NCI-H774 (cell line): ENCODE measurements at places on chromosomes 4 and X.

- DNase-seq, result no peak
Observed at GRCh38 chr4:42350611-42351182, 46.6 kb upstream of the SHISA3 start.

- no peak for DNase-seq
Observed at GRCh38 chr4:52253025-52253424, 201.9 kb downstream of the SPATA18 start.

DNA sequence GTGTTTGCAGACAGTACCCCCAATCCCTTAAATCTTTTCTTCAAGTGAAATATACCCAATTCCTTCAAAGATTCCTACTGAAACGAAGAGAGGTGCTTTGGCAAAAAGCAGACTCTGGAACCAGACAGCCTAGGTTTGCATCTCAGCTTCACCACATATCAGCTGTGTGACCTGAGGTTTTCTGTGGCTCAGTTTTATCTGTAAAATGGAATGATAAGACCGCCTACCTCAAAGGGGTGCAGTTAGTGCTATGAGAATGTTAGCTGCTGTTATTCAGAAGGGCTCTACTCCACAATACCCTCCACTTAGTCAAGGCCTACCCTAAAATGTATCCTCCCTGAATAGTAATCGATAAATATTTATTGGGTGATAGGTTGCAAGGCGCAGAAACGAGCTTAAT, 664 bp downstream of the PIR start:
- no peak for DNase-seq

DNA sequence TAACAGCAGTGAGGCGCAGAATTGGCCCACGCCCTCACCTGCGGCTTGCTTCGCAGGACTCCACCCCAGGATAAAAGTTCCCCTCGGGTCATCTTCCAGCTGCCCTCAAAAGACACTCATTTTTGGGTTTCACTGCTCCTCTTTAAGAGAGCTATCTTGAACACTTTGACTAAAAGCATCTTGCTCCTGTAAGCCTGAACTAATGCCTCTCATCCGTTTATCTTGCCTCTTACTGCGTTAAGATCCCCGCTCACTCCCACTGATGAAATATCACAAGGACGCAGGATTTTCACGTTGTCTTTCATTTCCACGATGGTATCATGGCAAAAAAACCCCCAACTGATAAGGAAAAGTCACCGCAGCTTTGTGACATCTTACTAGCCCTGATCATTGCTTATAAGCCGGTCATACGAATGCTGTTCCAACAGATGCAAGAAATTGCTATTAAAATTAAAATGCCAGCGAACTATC, 591 bp upstream of the ACSL4 start:
- no peak for DNase-seq

GRCh38 chr4:153266988-153267387, 62.7 kb downstream of the TRIM2 start:
- DNase-seq, result no peak

DNA sequence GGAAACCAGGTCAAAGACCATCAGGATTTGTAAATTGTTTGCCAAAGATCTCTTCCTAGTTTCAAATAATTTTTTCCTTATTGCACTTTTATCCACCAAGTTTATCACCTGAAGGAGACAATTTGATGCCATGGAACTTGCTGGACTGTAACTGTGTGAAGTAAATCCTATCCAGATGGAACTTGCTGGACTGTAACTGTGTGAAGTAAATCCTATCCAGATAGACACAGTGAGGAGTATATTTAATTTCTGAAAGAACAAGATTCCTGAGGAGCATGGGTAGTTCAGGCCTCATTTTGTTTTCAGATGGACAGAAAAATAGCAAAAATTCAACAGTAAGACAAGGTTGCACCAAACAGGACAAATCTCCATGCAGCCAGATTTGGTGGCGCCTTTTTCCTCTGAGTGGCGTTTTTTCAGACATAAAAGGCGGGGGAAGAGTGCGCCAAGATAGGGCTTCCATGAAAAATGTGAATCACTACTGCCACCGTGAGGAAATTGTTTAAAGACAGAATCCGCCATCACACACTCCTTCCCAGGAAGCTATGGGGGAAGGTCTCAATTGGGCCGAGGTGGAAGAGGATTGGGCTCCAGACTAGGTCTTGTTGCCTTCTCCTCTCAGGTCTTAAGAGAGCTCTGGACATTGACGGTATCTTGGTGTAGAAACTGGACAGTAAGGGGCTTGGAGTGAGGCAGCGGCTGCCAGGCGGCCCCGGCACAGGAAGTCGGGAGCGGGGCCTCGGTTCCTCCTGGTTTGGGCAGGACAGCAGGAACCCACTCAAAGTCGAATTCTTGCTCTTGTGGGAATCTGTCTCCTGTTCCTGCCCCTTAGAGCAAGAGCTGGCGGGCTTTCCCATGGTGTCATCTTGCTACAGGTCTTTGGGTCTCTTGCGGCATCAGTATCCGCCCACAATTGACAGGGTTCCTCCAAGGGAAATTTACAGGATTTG, 234.7 kb downstream of the OR13H1 start:
- DNase-seq, result peak; percentile 71

DNA sequence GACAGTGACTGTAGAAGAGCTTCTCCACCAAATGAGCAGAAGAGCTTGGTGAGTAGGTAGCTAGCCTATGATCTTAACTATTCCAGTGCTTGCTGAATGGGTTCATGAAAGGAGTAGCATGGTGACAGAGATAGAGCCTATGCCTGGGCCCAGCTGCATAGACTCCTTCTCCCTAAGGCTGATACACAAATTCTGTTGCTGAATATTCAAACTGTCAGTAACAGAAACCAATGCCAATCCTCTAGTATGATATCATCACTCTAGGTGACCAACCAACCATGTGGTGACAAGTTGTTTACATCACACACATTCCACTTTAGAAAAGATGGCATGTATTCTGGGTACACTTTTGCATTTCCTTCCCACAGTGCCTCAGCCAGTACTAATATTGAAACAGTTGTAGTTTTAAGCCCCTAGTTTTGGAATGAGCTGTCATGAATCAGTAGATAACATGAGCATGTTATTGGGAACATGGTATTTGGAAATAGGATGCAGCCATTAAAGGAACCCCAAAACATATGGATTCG, 103.4 kb upstream of the GRXCR1 start:
- DNase-seq, result no peak

DNA sequence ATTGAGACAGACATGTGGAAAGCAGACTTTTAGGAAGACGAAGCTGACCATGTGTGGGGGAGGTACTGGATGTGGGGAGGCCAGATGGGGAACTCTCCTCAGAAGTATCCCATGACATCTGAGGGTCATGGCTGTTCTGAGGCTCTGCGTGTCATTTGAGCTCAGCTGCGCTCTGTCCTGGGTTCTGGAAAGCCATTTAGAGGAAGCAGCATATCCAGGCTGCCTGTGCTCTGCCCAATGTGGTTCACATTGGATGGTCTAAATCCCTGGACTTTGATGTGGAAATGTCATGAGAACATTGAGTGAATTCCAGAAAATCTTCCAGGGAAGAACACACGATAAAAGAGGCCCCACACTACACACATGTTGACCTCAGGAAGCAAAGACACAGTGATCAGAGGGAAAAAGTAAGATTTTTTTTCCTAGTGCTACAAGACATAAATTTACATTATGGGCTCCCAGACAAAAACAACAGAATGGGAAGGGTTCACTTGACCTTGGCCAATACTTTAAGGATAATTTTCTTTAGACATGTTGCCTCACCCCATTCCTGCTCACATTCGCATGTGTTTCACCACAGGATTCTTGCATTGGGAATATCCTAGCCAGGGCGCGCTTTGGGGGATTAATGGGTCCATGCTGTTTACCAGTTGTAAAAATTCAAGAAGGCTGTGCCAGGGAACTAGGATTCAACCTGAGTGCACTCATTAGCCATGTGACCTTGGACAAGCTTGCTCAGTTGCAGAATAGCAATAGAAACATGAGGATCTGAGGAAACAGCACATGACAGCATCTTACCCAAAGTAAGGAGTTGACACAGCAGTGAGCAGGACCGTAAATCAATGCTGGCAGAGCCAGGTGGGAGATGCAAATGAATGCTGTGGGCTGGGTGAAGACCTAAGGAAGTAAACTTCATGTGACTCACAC, 73.2 kb upstream of the C1QTNF7 start:
- DNase-seq, result no peak

DNA sequence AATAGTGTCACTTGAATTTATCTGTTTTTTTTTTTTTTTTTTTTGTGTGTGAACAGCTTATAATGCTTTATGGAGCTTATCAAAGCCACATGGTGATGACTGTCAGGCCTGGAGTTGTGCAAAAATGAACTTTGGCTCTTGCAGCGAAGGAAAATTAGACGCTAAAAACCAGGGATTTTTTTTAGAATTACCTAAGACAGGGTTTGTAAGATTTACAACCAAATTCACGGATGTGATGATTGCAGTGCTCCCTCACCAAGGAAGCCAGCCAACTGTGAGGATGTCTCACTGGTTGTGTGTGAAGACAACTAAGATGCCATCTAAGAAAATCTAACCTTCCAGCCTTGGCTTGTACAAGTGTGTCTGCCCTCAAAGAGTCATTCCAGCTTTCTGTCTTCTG, 127.1 kb upstream of the SLC4A4 start:
- no peak for DNase-seq

DNA sequence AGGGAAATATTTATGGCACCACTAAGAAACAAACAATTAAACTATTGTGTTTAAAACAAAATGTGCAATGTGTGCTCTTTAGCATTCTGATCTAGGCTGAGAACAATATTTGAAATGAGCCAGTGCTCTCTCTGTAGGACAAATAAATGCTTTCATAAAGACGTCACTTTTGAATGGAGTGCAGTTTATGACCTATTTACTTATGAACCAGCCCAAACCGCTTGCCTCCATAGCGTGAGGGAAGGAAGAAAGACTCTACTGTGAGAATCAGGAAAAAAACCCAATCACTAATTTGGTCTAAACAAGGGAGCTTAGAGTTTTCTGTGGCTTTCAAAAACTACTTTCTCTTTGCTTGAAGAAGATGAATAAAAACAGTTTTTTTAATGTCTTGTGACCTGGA, 39.4 kb downstream of the SAT1 start:
- DNase-seq, result peak; percentile 79

GRCh38 chr4:40182954-40183353, 13.9 kb upstream of the RHOH start:
- DNase-seq, result no peak
